AG04450 (cell line): ENCODE measurements at places on chromosomes 2 and 18.

- DNase-seq: no peak
These were observed 38.5 kb downstream of the RPRD1A start for GRCh38 chr18:36028859-36029258.

DNA sequence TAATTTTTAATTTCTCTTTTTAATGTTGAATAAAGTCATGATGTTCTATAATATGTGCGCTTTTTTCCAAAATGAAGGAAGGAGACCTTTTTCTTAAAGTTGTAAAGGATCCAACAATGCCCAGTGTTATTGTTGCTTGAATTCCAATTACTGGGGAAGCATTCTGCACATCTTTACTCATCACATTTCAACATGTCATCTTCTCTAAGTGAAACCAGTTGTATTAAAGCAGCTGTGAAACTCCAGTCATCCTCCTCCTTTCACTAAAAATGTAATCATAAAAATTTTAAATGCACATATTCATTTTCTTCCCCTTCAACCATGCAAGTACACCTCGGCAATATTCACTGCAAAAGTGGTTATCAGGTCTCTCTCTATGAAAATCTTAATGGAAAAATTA is 722.7 kb downstream of the TSN start:
- no peak for DNase-seq

DNA sequence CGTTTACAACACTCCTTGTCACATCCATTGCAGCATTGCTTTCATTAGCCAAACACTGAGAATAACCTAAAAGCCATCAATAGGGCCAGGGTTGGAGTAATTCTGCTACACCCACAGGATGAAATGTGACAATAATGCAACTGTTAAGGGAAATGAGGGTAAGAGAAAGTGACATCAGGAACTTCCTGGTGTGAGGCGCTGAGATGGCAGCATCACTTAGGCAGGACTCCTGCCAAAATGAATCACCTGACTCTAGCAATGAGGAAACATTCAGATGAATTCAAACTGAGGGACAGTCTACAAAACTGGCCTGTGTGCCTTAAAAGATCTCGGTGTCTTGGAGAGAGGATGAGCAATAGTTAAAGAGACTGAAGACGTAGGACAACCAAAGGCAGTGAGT is 115.6 kb upstream of the AGAP1 start:
- no peak for DNase-seq

DNA sequence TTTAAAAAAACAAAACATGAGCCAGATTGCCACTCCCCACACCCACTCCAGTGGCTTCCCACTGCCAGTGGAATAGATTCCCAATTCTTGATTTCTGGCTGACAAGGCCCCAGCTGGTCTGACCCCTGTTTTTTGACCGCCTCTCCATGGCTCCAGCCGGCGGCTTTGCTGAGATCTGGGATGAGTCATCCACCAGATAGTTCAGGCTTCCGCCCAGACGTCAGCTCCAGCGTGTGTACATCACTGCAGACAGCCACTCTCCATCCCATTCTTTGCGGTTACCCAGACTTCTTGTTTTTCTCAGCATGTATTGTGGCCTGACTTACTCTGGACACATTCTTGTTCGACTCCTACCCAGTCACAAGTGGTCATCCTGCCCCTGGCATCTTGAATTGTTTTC is 227.9 kb downstream of the GBX2 start:
- DNase-seq: peak; percentile 84

DNA sequence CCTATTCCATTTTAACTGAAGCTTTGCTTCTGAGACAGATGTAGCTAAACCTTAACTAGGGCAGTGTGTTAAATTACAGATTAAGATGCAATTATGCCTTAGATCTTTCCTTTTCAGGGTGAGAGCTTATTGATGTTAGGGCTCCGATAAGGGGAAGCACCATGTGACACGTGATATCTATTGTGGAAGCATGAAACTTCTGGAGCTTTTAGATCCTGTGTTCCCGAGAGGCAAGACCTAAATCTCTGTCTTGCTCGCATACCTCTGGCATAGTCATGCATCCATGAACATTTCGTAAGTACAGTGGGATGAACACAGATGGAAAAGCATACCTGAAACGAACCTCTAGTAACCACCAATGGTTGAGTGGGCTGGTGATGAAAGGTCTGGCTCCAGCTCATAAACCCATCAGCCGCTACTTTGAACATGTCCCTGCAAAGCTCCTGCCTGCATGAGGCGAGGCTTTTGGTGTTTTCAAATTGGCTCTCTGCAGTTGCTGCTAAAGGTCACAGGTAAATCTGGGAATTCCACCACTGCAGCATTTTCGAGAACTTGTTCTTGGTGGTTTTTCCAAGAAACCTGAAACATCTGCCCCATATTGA is 3.7 kb upstream of the NRP2 start:
- no peak for DNase-seq

DNA sequence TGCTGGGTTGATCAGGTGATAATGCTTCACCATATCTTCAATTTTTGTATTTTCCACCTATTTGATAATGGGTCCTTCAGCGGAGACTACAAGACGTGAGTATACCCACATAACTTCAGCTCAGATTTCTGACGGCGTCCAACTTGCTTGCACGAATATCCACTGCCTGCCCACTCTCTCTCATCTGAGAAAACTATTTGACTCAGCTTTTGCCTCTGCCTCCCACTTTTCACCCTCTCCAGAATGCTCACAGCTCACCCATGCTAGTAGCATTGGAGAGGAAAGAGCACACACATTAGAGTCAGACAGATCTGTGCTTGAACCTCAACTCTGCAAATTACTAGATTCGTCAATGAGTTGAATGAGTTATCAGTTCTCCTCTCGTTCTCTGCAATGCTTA is 166.8 kb downstream of the BCL2 start:
- no peak for DNase-seq

- peak; percentile 84 for DNase-seq
These were observed 75.8 kb downstream of the NRP2 start for GRCh38 chr2:205758051-205758450.

DNA sequence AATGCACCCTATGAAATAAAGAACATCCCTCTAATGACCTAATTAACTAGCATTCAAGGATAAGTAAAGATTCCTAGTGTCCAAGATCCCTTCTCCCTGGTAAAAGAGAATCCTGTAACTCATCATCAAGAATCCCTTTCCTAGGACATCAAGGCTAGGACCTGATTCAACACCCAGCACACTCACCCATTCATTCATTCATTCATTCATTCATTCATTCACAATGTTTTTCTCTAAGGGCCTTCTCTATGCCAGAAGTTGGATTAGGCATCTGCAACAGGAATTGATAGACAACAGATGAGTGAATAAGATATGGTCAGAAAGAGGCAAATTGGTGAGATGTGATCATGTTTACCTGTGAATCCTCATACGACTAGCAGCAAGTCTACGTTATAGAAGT is 126.8 kb downstream of the OSR1 start:
- DNase-seq: no peak

DNA sequence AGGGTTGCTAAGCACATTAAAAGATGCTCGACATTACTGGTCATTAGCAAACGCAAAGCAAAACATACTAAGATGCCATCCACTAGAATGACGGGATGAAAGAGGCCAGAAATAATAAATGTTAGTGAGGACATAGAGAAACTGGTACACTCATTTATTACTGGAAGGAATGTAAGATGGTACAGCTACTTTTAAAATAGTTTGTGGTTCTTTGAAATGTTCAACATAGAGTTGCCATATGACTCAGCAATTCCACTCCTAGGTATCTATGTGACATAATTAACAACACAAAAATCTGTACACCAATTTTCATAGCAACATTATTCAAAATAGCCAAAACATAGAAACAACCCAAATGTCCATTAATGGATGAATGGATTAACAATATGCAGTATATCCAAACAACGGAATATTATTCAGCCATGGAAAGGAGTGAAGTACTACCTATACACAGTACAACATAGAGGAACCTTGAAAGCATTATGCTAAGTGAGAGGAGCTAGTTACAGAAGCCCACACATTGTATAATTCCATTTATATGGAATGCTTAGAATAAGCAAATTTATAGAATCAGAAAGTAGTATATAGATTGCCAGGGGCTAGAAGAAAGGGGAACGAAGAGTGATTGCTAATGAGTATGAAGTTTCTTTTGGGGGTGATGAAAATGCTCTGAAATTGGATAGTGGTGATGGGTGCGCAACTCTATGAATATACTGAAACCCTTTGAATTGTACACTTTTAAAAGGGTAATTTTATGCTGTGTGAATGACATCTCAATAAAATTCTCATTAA is 61.9 kb upstream of the IL1R1 start:
- no peak for DNase-seq

- no peak for DNase-seq
These were observed 219.7 kb upstream of the CHST9 start for GRCh38 chr18:27404855-27405254.

- DNase-seq: no peak
These were observed 214.1 kb downstream of the RDH14 start for GRCh38 chr2:18346344-18346743.

DNA sequence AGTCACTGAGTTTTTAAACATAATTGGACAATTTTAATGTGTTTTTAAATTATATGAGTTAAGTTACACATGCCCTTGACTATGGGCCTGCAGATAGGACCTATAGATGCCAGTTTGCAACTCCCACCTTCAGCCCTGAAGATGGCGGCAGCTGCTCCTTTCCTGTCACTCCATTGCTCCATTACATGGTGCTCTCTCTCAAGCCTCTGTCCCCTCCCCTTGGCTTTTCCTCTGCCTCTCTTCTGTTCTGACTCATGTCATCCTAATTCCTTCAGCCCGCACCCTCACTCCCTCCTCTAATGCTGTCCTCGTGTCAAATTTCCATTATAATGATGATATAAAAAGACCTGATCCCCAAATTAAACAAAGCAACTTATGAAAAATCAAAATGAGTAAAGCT is 133.7 kb upstream of the HNRNPA3 start:
- DNase-seq: no peak

GRCh38 chr2:126425943-126426342 is 230.0 kb upstream of the GYPC start:
- DNase-seq: no peak

DNA sequence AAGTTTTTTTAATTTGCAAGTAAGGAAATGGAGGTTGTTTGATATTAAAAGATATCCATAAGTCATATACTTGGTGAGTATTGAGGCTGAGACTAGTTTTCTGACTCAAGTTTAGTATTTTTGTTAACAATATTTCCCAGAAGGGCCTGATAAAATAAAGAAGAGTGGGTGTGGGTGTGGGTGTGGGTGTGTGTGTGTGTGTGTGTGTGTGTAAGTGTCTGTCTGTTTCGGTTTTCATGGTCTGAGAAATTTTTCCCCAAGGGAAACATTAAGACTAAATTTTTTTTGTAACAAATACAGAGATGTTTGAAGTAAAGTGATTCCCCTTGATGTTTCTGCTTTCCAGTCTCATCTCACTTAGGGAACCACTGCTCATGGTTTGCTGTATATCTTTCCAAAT is 36.5 kb downstream of the PPM1B start:
- no peak for DNase-seq

DNA sequence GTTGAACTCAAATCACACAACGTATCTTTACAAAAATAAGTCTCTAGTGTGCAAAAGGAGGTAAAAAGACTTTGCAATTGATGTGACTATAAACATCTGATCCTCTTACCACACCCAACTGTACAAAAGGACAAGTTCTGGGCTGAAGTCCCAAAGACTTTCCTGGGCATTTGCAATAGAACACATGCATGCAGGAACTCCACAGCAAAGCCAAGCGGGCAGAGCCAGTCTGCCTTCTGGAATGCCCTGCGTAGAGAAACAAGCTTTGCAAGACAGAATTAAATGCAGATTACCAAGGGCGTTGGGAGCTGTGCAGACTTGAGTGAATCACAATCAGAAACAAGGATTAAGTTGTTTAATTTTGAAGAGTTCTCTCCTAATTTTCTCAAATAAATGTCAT is 208.4 kb upstream of the ZNF521 start:
- no peak for DNase-seq

- DNase-seq: no peak
These were observed 667 bp downstream of the TRIB2 start for GRCh38 chr2:12717191-12718014.

DNA sequence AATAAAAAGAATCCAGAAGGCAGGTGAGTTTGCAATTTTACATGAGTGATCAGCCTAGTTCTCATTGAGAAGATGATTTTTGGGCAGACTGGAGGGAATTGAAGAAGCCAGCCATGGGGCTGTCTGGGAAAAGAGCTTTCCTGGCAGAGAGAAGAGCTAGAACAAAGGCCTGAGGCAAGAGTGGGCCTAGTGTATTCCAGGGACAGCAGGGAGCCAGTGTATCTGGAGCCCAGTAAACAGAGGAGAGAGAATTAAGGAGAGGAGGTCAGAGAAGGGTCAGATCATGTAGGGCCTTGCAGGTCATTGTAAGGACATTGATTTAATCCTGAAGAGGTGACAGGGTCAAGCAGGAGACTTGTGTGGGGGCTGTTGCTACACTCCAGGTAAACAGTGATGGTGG is 195.8 kb downstream of the SATB2 start:
- DNase-seq: no peak

GRCh38 chr2:72920318-72921087 is 3.2 kb downstream of the EMX1 start:
- no peak for DNase-seq

- no peak for DNase-seq
These were observed 59.6 kb downstream of the SOS1 start for GRCh38 chr2:39061280-39061679.

GRCh38 chr2:45105050-45105582 is 95.9 kb upstream of the SIX2 start:
- no peak for DNase-seq

GRCh38 chr18:58541789-58542425 is 87.0 kb downstream of the ALPK2 start:
- peak; percentile 95 for DNase-seq

DNA sequence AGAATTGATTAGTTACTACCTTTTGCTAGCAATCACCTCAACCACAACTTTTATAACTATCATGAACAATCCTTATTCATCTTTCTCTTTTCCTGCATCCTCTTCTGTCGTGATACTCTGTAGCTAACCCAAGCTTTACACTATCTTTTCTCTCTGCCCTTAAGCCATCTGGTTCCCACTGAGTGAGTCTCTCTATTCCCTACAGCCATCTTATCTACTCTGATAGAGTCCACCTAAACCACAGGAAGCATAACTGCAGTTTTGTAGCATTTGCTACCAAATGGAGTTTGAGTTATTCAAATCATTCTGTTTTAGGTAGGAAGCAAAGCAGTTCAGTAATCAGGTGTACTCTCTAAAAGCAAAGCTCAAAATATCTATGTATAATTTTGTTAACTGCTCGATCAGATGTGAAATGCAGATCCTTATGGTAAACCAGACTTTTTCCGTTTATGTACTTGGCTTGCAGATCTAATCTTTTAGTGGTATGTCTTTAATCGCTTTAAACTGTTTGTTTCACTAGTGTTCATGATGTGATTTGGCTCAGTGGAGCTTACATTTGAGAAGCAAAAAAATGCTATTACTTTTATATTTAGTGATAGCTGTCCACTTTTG is 91.0 kb downstream of the CSRNP3 start:
- no peak for DNase-seq

DNA sequence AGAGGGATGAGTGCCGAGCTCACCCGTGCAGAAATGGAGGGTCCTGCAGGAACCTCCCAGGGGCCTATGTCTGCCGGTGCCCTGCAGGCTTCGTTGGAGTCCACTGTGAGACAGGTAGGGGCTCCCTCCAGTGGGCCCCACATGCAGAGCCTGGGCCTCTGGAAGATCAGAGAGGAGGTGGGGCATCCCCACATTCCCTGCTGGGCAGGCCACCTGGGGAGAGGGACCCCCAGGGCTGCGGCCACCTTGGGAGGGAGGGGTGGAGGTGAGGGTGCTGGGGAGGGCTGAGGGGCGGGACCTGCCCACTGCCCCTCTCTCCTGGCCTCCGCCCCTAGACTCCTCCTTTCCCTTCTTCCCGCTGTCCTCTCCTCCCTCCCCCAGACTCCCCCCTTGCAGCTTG is 38.5 kb downstream of the MTERF4 start:
- DNase-seq: no peak
